ENCODE measurements at places on chromosomes 6 and 20. TPM values are rescaled to one million over a fixed set of nuclear protein-coding genes. Genes with fewer than 3 reads are reported as not detected.

DNA sequence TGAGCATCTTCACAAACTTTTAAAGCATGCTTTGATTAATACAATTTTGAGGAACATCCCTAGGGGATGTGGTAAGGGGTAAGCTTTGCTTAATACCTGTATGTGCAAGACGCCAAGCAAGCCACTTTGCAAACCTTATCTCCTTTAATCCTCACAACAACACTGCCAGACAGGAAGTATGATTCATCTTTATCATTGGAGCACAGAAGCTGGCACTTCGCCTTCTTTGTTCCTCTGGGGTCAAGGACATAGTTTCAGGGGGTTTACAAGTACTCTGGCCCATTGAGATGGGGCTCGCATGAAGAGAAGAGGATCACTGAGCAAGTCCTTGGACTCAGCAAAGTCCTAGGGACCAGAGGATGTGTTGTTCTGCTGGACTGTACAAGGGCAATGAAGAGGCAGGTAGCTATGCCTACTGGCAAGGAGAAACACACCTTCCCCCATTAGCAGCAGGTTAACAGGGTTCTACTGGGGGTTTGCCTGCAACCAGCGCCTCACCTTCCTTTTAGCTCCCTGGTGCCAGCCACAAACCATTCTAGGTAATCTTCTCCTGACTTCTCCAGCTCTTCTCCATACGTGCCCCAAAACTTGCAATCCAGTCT lies 8.8 kb downstream of the TMEM244 start:
- DNase-seq, result no peak

GRCh38 chr20:34131491-34131890 lies 19.4 kb upstream of the EIF2S2 start:
- DNase-seq, result no peak

DNA sequence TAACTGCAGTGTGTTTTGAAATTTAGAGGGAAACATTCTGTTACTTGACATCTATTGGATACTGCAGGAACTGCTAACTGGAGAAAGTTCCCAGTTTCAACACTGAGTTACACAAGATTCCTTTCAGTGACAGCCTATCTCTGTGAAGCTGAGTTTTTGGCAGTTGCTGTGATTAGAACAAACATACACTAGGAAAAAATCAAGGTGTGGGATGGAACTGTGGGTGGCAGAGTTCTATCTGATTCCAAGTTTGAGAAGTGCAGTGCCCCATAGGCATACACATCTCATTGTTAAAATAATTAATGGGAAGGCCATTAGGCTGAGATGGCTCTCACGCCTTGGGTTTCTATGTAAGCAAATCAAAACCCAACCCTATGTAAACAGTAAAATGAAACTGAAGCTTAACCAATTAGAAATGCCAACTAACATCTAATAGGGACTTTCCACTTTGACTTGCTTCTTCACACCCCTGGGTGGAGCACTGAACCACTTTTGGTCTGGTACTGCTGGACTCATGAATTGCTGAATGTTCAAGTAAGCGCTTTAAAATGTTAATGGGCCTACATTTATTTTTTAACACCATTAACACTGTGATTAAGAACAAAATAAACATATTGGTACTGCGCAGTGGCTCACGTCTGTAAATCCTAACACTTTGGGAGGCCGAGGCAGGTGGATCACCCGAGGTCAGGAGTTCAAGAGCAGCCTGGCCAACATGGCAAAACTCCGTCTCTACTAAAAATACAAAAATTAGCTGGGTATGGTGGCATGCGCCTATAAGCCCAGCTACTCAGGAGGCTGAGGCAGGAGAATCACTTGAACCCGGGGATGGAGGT lies 55.2 kb upstream of the TBC1D7 start:
- DNase-seq, result peak; percentile 68

- peak; percentile 28 for DNase-seq
These were observed 34.1 kb downstream of the SESN1 start for GRCh38 chr6:109060571-109060970.

DNA sequence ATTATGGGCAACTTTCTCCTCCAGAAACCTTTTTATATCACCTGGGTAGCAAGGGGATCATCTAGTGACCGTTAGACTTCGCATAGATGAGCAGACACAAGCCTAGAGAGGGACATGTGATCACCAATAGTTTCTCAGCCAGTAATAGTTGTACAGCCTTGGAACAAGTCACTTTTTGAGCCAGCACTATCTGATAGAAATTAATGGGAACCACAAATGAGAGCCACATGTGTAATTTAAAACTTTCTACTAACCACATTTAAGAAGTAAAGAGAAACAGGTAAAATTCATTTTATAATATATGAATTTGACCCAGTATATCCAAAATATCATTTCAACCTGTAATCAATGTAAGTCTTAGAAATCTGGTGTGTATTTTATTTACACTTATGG lies 592 bp upstream of the CTNNBL1 start:
- DNase-seq, result no peak

DNA sequence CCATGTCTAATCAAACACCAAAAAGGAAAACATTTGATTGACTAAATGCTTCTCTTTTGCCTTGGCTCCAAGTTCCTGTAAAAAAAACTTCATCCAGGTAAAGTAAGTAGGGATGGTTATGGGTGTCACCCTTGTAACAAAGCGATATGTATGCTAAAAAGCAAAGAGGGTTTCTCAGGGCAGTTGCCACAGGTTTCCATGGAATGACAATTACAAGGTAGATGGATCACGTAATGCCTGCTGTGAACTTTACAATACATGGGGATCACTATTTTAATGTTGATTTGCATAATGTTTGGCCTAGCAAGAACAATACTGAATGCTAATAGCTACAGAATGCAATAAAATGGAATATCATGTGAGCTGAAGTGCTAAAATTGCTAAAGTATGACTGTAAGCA lies 2.9 kb upstream of the BMP2 start:
- DNase-seq, result no peak

DNA sequence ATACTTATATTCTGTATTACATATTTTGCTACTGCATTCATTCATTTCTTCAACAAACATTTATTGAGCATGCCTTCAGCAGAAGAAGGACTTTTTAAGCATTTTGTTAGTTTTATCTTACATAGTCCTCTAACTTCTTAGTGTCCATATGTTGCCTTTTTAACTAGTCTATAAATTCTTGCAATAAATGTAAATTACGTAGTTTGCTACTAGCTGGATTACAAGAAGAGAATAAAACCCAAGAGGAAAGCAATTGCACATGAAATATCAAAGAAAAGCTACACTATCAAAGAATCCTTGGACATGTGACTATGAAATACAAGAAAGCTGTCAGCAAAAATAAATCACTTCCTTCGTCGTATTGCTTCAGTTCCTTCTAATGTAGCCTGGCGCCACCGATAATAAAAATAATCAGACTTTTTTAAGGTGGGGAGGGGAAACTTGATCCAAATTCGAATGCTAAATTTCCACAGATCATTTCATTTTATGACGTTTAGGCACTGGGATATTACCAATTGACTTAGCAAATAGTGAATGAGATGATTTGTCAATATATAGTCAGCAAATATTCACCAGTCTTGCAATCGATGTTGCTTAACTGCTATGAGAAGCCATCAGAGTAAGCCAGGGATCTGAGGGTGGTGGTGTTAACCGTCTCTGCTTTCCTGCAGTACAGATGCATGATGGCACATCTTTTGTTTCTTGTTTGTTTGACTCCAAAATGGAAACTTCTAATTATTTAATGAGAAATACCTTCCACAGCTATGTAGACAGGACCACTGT lies 258.7 kb upstream of the EXOC2 start:
- no peak for DNase-seq

DNA sequence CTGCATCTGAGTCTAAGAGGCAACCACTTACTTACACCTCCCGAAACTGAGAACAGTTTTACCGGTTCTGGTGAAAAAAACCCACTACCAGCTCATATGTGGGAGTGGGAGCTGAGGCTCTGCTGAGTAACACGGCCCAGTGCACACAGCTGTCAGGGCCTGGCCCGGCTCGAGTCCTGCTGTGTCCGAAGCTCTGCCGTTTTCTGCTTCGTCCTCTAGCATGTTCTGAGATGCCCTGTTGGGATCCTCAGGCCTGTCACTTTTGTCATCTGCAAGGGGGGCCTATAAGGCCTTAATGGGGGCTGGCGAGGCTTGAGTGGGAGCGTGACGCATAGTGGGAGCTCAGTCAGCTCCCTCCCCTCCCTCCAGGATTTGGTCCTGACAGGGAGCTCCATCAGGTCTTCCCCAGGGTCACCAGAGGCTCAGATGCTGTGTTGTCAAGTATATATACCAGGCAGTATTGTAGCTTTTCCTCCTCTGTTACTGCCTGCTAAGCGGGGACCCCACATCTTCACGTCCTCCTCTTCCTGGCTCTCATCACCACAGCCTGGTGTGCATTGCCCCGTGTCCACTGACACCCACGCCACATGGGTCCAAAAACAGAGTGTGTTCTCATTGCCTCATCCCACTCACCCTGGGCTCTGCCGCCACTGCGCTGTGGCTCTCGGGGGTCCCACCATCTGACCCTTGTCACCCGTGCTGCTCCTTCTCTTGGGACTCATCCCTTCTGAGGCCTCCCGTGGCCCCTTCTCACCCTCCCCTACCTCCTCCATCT lies 45.2 kb upstream of the FANCE start:
- no peak for DNase-seq

Gene CLDN20
- total RNA-seq, result not detected

Gene MUC21
- total RNA-seq, result not detected

Gene BLCAP
- 31.0 TPM for total RNA-seq

Gene TBXT
- not detected for total RNA-seq

Measured in fibroblast of lung (primary cell).